Stimulated activated CD4-positive, alpha-beta T cell treated with anti-CD3 and anti-CD28 coated beads, Interleukin-12 subunit alpha, Interleukin-12 subunit beta, amount 100 ng/mL, for 48 hours (primary cell): ENCODE measurements at places on chromosomes 4 and X.
A peak's percentile ranks its signal among the peaks of the same experiment; 100 is the strongest.

GRCh38 chrX:153766871-153767673 lies 3.0 kb downstream of the PLXNB3 start:
- no peak for DNase-seq

- no peak for DNase-seq
Observed at GRCh38 chrX:150692831-150693724, at the start of gene MTMR1. Gene MTMR1 (plus strand): TSS chrX:150693396. CDS start chrX:150693531, 135 bp downstream.

DNA sequence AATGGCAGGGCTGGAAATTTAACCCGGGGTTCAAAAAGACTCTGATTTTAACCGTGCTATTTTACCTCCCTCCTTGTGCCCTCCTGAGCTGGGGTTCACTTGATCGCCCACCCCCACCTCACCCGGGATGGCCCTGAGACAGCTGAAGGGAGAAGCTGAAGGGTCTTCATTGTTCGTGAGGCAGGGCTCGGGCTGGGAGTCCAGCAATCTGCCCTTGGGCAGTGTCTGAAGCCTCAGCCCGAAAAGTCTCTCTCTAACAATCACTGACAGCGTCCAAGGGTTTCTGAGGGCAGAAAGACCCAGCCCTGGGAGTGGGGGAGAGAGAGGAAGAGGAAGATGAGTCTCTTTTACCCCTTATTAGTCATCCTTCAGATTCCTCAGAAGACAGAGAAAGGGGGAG lies 39.4 kb upstream of the PHOX2B start:
- no peak for DNase-seq

- no peak for DNase-seq
Observed at GRCh38 chr4:102061133-102061532, 270.6 kb downstream of the BANK1 start.

GRCh38 chr4:186736466-186736865 lies 12.8 kb upstream of the FAT1 start:
- DNase-seq: no peak

- DNase-seq: no peak
Observed at GRCh38 chrX:22338740-22339139, 66.0 kb downstream of the CBLL2 start.

DNA sequence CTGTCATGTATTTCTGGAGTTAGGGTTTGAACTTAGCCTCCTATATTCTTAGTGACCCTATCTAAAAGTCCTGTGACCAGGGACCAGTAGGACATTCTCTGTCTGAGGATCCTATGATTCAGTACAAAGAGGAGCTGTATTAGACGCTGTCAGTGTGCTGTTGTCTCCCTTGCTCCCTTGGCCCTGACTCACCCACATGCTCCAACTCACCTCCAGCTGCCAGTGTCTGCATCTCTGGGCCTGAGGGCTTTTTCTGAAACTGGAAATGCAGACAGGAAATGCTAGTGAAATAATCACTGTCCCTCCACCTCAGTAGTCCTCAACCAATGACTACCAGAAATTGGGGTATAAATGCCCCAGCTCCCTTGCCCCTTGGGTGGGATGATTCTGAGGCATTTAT lies 535.3 kb upstream of the RPS6KA3 start:
- DNase-seq: no peak

- DNase-seq: peak; percentile 54
Observed at GRCh38 chr4:1130316-1131186, 17.2 kb upstream of the RNF212 start.

- no peak for DNase-seq
Observed at GRCh38 chr4:120156120-120156718, 89.6 kb upstream of the MAD2L1 start.

- DNase-seq: no peak
Observed at GRCh38 chr4:72564184-72564583, 4.8 kb downstream of the ADAMTS3 start.

GRCh38 chrX:2533424-2533823 lies 32.6 kb upstream of the DHRSX start:
- DNase-seq: no peak

DNA sequence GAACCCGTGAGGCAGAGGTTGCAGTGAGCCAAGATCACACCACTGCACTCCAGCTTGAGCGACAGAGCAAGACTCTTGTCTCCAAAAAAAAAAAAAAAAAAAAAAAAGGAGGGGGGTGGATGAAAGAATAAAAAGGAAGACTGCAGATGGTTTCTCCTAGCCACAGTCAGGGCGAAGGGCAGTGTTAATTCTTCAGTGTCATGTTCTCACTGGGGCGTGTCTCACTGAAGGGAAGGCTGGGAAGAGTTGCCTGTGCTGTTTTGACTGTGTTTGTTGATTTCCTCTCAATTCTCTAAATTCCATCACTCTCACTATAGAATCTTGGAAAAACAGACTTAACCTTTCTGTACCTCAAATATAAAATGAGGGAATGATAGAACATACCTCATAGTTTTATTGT lies 71.6 kb upstream of the DHX15 start:
- DNase-seq: no peak

DNA sequence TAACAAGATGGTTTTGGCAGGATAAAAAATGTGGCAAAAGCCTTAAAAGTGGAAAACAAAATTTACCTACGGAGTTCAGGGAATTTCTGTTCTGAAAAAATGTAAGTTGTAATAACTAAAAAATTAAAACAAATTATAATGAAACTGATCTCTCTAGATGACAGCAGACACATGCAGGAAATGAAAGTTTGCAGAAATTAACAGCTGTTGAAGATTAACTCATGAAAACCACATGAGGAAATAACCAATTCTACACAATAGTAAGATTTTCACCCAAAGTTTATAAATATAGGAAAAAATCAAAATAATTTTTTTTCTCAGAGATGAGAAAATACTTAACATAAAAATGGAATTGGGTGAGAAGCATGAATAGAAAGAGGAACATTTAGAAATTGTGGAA lies 47.5 kb upstream of the UGT2B15 start:
- DNase-seq: no peak

GRCh38 chrX:17185431-17185830 lies 189.6 kb upstream of the NHS start:
- no peak for DNase-seq

- no peak for DNase-seq
Observed at GRCh38 chrX:133530960-133531359, 115.7 kb upstream of the GPC4 start.

DNA sequence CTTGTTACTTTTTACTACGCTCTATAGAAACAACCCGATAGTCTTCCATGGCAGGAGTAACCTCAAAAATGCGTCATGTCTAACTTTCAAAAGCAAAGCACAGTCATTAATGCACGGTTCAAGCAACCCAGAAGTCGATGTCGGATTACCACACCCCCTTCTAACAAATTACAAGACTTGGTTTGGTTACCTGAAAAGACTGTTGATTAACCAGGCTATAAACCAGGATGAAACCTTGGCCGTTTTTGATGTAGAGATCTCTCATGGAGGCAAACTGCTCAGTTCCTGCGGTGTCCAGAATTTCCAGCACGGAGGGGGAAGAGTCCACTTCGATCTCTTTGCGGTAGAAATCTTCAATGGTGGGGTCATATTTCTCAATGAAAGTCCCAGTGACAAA lies 2.4 kb downstream of the RAP2C start:
- no peak for DNase-seq

- DNase-seq: no peak
Observed at GRCh38 chr4:17512973-17513665, 1.2 kb upstream of the QDPR start.

DNA sequence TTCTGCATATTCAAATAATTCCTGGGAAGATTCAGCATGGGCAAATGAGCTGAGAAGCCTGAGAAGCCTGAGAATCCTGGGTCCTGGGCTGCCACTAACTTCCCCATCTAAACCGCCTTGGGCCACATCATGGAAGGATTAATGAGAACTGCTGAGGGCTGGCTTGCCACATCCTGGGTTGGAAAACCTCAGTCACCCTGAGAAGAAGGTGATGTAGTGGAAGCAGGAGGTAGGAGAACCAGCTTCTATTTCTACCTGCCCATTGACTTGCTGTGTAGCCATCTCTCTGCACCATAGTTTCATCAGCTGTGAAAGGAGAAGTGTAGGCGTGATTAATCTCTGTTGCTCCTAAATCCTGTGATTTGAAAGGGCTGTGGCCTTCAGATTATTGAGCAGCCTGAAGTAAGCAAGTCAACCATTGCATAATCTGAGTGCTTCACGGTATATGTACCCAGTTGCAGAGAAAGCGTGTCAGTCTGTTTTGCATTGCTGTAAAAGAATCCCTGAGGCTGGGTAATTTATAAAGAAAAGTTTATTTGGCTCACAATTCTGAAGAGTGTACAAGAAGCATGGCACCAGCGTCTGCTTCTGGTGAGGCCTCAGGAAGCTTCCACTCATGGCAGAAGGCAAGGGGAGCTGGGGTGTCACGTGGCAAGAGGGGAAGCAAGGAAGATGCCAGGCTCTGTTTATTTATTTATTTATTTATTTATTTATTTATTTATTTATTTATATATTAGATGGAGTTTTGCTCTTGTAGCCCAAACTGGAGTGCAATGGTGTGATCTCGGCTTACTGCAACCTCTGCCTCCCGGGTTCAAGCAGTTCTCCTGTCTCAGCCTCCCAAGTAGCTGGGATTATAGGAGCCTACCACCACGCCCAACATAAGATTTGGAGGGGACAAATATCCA lies 140.9 kb upstream of the ATP6AP2 start:
- no peak for DNase-seq

GRCh38 chr4:79852305-79852730 lies 220.7 kb downstream of the ANTXR2 start:
- DNase-seq: no peak

DNA sequence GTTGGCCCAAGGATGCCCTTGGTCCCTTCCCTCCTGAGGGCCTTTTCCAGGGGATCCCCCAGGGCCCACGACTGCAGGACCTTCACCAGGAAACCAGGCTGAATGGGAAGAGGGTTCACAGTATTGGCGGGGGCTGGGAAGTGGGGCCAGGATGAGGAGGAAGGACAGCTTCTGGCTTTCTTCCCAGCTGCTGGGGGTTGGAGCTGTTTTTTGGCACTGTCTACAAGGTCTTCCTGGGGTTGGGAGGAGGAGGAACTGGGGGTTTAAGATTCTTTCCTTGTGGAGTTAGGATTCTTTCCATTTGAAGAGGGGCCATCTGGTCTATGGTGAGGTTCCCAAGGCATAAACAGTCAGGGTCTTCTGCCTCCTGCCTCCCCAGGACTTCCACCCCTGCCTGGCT lies 64.8 kb downstream of the KIF4A start:
- no peak for DNase-seq

DNA sequence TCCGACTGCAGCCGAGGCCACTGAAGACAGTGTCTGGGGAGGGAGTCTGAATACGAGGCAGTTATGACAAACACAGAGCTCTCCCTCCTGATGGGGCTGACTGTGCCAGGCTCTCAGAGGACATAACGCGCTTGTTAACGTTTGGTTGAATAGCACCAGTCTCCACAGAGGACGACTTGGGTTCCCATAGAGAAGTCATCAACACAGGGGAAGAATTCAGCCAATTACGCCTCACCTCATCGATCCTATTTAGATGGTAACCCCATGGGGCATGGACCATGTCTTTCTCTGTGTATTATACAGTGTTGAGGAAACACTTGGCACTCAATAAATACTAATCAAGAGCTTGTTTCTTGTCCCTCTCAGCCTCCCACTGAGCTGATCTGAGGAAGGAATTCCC lies 642.6 kb upstream of the LCORL start:
- DNase-seq: no peak

GRCh38 chrX:120308959-120309872 lies 2.0 kb downstream of the TMEM255A start:
- peak; percentile 51 for DNase-seq

GRCh38 chrX:105282077-105282476 lies 61.6 kb upstream of the TEX13A start:
- no peak for DNase-seq

DNA sequence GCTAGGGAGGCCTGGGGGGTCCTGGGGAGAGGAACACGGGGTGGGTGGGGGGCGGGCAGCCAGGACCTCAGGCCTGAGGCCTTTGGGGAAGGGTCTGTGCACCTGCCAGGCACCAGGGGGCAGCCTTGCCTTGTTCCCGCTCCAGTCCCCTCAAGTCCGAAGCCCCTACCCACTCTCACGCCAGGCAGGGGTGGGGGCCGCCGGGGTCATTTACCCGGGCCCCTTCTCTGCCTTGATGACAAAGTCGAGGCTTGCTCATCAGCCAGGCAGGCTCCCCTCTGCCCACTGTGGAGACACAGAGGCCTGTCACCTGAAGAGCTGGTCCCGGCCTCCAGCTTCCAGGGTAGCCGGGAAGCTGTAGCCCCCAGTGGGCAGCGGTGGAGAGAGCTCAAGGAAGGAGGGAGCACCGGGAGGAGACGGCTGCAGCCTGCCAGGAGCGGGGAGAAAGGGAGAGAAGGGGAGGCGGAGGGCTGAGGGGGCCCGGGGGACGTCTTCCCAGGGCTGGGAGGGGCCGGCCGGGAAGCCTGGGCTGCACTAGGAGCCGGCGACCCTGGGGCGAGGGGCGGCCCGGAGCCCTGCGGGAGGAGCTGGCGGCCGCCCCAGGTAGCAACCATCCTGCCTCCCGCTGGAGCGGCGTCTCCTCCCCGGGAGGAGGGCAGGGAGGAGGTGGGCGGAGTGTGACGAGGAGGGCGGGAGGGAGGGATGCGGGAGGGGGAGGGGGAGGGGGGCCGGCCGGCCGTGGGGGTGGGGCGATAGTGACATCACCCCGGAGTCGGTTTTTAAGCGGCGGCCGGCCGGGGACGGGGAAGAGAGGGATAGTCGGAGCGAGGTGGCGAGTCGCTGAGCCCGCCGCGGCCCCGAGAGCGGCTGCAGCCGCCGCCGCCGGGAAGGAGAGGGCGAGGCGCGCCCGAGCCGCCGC lies at the start of gene SLC6A8:
Gene SLC6A8 (plus strand): TSS at position 806 of the 919 bp plus-strand sequence. CDS start 649 bp downstream, outside the sequence.
- DNase-seq: peak; percentile 28

DNA sequence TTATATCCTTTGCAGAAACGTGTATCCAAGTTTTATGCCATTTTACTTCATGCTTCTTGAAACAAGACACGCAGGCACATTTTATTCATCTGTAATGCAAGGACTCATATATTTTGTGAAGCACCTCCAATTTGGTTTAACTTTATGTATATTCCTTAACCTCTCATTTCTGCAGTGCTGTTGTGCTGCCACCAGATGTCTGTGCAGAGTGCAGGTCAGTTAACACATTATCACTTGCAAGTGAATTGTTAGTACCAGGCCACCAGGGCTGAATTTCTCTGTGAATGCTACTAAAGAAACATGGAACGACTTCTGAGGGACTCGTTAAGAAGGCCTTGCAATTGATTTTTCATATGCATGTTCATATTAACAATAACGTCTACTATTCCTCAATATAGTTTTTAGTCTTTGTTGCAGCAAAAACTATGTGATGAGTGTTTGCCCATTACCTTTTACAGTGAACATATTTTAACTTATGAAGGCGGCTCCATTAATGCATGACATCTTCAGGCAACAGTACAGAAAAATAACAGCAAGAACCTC lies 770.3 kb downstream of the NLGN4X start:
- no peak for DNase-seq

DNA sequence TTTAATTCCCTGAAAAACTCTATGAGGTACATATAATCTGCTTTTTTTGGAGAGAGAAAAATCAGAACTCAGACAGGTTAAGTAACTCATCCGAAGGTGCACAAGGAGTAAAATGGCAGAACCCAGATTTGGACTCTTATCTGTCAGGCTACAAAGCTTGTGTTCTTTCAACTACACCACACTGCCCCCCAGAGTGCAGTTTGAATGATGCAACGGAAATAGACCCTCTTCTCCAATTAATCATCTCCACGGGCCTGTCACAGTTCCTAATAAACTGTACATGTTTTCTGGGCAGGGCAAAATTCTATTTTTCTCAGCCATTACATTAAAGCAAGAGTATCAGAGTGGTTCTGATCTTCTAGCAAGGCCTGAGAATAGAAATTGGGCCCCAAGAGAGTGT lies 35.3 kb upstream of the DCX start:
- no peak for DNase-seq

- no peak for DNase-seq
Observed at GRCh38 chr4:32161392-32161791, 1441.2 kb downstream of the PCDH7 start.
